ENCODE measurements at places on chromosomes 2 and 18.

- DNase-seq = peak; percentile 90
Observed at GRCh38 chr2:176554101-176555048, 285.1 kb downstream of the MTX2 start.

- no peak for DNase-seq
Observed at GRCh38 chr2:102044967-102045489, 53.3 kb downstream of the IL1R2 start.

GRCh38 chr18:2588666-2589344 lies 17.4 kb downstream of the NDC80 start:
- no peak for DNase-seq

- no peak for DNase-seq
Observed at GRCh38 chr2:121363632-121364420, 78.8 kb upstream of the TFCP2L1 start.

GRCh38 chr18:25365242-25365641 lies 13.3 kb upstream of the ZNF521 start:
- no peak for DNase-seq

GRCh38 chr2:72010647-72011369 lies 136.9 kb downstream of the CYP26B1 start:
- DNase-seq = no peak

GRCh38 chr2:177036747-177037146 lies 175.8 kb upstream of the HNRNPA3 start:
- DNase-seq = no peak

DNA sequence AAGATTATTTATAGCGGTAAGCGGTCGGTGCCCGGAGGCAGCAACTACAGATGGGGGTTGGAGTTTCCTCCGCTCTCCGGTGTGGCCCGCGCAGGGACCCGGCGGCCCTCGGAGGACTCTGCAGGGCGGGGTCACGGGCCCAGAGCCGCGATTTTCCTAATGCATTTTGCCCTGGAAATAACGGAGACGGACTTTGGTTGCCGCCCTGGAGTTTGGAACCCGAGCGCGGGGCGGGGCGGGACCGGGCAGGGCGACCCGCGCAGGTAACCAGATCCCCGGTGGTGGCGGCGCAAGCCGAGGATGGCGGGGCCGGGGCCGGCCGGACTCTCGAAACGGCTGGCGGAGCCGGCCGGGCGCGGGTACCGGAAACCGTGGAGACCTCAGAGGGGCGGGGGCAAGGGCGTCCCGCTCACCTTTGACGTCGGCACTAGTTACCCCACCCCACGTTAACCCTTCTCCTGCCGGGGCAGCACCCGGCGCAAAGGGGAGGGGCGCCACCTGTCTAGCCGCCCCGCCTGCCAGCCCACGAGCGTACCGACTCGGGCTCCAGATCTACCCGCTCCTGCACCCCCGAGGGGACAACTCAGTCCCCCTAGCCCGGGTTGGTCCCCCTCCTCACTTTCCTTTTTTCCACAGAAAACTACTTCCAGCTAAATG lies 2.9 kb downstream of the CYP26B1 start:
- DNase-seq = no peak

DNA sequence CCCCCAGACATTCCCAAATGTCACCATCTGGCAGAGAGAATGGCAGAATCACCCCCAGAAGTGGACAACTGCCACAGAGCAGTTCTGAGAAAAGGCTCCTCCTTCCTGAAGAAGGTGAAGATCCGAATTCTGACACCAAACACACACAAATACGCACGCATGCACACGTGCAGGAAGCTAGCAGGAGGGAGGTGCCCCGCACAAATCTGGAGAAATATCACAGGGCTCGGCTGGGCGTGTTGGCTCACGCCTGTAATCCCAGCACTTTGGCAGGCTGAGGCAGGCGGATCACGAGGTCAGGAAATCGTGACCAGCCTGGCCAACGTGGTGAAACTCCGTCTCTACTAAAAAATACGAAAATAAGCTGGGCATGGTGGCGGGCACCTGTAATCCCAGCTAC lies 38.5 kb upstream of the ATG16L1 start:
- DNase-seq = no peak

GRCh38 chr2:112073875-112074274 lies 18.8 kb downstream of the TMEM87B start:
- DNase-seq = no peak

Data from kidney capillary endothelial cell (primary cell).